ENCODE measurements at places on chromosomes 5 and 9.

DNA sequence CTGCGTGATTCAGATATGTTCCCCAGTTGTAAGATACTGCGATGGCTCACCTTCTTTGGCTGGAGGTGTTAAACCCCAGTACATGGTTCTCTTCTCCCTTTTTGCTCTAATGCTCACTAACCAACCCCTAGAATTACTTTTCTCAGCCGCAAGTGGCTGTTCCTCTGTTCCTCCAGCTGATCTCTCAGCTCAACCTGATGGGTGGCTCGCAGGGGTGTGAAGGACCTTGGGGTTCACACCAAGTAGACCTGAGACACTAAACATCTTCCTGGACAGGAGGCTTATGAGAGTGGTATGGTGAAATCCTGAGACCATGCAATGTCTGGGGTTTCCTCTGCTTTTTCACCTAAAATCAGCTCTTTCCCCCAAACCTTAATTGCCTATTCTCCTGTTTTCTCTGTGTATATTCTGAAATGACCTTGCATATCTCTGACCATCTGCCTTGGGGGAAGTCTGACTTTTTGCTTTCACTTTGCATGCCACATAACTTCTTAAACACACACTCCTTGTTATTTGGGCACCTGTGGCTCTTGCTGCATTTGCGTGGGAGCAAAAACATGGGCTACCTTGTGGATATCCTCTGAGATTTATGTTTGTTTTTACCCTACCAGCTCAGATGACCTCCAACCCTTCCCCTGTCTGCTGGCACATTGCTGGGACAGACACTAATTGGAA, 15.9 kb upstream of the IFNA14 start:
- DNase-seq, result no peak

DNA sequence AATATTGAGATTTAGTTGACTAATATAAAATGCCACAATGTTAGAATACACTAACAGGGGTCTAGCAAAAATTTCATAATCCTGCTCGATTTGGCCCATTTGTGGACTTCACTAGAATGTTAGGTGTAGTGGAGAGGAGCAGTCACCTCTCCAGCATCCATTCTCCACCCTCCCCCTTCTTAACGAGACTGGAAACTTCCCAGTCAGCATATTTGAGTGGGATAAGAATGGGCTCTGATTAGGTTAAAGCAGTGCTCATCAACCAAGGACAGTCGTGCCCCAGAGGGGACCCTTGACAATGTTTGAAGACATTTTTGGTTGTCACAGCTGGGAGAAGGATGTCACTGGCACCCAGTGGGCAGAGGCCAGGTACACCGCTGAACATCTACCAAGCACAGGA, 46.7 kb downstream of the FANCC start:
- no peak for DNase-seq

- no peak for DNase-seq
These were observed 9.9 kb upstream of the PHYHD1 start for GRCh38 chr9:128910906-128911305.

- DNase-seq, result peak; percentile 72
These were observed 20.7 kb downstream of the COL5A1 start for GRCh38 chr9:134662143-134662876.

DNA sequence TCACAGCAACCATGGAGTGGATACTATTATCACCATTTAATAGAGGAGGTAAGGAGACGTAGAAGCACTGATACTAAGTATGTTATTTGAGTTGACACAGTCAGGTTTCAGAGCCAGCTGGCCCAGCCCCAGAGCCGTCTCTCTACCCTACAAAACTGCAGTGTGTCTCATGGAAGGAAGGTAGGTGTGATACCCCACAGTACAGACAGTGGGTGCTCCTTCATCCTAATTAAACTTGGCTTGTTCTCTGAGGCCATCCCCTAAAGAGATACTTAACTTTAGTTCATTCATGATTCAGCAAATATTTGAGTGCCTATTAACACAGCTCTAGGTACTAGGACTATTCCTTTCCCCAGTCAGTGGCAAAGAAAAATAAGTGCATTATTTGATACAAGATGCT, 22.6 kb downstream of the PIP5K1B start:
- DNase-seq, result no peak

DNA sequence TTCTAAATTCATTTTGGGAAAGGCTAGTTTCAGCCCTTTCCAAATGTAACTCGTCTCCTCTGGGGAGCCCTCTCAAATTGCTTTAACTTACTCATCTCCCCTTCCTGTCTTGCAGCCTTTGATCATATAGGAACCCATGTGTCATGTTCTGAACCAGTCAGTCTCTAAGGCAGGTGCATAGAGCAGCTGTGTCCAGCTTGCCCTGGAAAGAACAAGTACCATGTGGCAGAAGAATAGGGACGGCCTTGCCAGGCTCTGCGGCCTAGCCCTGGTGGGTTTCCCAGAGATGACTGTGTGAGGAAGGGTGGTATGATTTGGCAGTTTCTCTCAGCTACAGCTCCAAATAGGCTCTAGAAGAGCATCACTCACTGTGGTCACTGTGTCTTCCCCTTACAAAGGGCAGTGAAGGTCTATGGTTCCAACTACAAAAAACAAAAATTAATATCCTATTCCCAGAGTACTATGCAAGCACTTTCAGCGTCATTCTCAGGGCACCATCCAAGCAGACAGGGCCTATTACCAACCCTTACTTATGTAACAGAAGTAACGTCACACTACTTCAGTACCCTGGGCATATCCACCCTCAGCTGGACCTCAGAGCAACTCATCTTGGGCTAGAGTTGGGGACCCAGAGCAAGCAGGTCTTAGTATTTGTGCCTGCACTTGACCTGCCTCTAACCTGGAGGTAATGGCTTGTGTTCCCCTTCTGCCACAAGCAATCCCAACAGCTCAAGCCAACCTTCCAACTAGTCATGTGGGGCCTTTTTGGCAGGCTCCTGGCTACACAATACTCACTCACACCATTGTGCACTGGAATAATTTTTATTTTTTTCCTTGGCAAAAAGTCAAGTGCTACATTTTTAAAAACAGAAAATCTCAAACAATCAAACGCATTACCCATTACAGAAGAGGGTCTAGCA, 37.2 kb upstream of the UBAP2 start:
- DNase-seq, result no peak

DNA sequence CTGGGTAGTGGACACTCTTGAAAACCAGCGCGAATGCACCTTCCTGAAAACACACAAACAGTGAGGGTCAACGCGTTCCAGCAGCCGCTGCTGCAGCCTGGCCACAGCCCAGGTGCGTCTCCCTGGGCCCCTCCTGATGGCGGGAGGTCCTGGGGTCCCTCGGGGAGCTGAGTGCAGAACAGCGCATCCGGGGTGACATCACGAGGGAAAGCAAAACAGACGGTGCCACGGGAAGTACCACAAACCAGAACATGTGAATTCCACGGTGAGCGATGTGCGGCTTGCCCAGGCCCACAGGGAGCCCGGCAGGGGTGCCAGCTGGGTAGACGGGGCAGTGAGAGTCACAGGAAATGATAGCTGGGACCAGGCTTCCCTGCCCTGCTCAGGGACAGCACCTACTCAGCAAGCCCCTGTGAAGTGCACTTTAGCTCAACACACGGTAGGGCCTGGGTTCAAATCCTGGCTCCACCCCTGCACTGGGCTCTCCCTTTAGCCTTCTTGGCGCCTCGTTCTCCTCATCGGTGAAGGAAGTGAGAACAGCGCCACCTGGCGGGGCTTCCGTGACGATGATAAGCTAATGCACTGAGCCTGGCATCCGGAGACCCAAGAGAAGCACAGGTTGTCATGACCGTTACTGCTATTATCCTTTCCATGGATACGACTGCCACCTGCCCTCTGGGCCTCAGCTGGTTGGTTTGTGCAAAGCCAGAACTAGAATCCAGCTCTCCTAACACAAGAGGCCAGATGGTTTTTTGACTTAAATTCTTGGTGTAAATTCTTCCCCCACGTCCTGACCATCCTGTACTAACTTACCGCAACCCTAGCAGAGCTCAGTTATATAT, 24.6 kb downstream of the GFPT2 start:
- peak; percentile 42 for DNase-seq

GRCh38 chr5:34898258-34898895, 16.9 kb downstream of the RAD1 start:
- peak; percentile 43 for DNase-seq

DNA sequence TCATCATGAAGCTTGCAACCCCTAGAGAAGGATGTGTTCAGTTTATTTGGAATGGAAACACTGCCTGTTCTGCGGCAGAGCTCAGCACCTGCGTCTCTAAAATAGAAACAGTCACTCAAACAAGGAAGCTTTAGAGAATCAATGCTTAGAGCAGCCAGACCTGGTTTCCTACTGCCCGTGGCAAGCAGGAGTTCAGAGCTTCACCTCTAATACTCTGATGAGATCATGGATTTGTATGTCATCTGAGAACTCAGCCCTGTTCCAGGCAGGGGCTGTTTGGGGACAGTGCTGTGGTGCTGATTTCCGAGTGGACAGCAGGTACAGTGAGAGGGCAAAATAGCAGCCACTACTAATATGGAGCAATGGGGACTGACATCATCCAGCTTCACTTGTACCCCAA, 236.0 kb upstream of the IRX1 start:
- no peak for DNase-seq

DNA sequence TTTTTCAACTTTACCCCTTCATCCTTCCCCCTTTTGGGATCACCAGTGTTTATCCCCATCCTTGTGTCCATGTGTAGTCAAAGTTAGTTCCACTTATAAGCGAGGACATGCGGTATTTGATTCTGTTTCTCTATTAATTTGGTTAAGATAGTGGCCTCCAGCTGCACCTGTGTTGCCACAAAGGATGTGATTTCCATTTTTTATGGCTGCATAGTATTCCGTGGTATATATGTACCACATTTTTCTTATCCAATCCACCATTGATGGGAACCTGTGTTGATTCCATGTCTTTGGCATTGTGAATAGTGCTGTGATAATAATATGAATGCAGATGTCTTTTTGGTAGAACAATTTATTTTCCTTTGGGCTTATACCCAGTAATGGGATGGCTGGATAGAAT, 252.4 kb downstream of the ARRDC3 start:
- DNase-seq, result no peak

GRCh38 chr9:99118782-99119466, 14.0 kb downstream of the TGFBR1 start:
- no peak for DNase-seq

DNA sequence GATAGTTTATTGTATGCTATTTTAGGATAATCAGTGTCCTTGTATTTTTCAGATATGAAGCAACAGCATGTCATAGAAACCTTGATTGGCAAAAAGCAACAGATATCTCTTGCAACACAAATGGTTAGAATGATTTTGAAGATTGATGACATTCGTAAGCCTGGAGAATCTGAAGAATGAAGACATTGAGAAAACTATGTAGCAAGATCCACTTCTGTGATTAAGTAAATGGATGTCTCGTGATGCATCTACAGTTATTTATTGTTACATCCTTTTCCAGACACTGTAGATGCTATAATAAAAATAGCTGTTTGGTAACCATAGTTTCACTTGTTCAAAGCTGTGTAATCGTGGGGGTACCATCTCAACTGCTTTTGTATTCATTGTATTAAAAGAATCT, 14.5 kb downstream of the CCT5 start:
- no peak for DNase-seq

DNA sequence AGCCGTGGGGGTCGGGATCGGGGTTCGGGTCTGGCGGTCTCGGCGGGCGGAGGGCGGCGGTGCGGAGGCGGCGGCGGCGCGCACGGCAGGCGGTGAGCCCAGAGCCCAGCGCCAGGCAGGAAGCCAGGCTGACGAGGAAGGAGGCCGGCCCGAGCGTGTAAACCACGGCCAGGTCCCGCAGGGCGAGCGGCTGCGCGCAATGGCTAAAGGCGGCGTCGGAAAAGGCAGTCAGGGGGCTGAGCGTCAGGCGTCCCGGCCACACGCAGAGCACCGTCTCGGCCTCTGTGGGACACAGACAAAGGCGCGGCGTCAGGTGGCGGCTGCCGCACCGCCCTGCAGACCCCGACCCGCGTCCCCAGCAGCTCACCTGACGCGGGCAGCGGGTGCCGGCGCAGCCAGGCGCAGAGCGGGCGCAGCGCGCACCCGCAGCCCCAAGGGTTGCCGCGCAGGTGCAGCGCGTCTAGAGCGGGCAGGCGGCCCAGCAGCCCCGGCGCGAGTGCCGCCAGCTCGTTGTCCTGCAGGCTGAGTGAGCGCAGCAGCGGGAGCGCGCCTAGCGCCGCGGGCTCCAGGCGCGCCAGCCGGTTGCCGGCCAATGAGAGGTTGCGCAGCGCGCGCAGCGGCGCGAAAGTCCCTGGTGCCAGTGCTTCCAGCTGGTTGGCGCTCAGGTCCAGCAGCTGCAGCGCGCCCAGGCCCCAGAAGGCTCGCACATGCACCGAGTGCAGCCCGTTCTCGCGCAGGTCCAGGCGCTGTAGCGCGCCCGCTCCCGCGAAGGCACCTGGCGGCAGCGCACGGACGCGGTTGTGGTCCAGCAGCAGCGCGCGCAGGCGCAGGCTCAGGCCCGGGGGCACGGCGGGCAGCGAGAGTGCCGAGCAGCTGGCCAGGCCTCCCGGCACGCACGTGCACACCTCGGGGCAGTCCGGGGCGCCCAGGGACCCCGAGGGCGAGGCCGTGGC, 671 bp downstream of the LRRC26 start:
- peak; percentile 76 for DNase-seq

DNA sequence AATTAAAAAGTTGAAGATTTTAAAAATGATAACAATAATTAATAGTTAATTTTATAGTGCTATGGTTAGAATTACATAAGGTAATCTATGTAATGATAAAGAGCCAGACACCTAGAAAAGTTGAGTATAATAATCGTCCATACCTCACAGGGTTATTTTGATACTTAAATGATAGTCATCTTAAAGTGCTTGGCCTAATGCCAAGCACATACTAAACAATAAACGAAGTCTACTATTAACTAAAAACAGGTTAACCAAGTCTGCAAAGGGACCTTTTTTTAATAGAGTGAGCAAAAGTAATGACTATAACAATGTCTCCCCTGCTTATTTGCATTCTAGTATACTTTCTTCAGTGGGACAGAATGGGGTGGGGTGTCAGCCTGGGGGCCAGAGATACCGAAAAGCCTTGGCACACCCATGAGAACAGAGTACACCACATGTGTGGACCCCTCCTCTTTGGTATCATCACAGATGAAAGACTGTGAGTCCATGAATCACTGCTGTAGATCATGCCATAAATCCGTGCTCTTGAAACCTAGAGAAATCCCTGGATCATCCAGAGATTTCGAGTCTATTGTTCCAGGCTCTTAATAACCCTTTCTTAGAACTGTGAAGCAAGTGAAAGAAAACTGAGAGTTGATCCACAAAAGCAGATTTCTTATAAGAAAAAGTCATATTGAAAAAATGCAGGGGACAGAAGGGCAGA, 249.5 kb downstream of the PRELID2 start:
- DNase-seq, result no peak
